EH (cell line): ENCODE measurements at places on chromosomes 5 and 9.

DNA sequence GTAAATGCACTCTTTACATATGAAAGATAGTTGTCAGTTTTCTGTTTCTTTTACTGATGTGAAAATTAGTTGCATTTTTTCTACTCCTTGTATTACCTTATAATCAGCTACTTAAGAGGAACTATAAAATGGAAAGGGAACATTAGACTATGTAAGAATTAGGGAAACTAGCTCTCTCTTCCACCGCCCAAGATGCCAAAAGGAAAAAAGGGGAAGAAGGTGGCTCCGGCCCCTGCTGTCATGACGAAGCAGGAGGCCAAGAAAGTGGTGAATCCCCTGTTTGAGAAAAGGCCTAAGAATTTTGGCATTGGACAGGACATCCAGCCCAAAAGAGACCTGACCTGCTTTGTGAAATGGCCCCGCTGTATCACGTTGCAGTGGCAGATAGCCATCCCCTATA lies 15.2 kb upstream of the HOMER1 start:
- DNase-seq: no peak

DNA sequence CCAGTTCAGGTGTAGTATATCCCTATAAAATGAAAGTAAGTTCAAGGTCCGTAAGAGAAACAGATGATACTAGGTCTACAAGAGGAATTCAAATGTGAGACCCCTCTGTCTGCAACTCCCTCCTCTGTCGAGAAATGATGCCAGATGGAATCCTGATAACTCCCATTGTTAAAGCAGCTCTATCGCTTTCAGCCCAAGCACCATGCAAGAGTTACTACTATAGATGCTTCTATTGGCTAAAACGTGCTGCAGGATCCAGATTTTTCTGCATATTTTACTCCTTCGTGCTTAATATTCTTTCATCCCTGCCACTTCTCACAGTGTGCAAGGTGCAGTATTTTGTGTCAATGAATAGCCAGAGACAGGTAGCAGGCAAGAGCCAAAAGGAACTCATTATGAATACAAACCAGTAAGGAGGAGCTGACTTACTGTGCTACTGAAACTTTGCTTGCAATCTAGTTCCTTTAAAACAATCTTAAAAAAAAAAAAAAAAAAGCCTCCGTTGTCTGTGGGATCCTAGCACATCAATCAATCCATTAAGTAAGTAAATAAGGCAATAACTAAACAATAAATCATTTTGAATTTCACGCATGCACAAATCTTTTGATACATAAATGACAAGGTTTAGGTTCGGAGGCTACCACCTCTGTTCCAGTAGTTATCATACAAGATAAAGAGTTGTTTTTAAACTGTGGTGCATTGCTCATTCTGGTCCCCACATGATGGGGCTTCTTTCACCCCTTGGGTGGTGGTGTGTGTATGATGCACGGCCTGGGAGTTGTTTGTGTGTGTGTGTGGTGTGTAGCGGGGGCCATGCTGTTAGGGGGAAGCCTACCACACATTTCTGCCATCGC lies 151.1 kb upstream of the MPDZ start:
- no peak for DNase-seq

DNA sequence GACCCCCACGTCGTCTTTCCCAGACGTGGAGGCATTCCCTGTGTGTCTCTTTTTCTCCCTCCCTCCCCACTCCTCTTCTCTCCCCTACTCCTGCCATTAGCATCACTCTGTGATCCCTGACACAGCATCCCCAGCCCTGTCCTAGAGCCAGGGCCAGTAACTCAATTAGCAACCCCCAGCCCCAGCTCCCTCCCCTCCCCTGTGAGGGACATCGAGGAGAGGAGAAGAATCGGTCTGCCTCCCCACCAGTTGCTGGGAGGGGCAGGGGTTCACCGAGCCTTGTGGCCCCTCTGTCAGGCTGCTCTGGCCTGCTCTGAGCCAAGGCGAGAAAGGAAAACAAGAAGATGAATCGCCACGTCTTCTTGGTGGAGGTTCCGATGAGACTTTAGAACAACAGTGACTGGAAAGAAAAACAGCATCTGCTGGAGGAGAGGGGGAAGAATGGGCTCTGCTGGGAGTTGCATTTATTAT lies 123.1 kb downstream of the PAPPA start:
- no peak for DNase-seq

DNA sequence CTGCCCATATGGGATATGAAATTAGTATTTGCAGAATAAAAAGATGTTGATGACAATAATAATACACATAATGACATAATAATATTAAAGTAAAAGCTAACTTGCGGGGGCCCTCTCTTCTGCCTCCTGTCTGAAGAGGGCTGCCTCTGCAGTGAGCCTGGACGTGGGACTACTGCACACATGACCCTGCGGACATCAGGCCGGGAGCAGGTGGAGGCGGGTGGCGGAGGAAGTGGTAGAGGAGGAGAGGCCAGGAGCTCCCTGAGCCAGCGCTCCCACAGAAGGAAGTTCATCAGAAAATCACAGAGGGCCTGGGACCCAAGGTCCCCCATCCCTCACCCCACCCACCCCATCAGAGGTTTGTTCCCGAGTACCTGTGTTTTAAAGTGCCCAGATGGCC lies 60.5 kb downstream of the ROPN1L start:
- DNase-seq: no peak

DNA sequence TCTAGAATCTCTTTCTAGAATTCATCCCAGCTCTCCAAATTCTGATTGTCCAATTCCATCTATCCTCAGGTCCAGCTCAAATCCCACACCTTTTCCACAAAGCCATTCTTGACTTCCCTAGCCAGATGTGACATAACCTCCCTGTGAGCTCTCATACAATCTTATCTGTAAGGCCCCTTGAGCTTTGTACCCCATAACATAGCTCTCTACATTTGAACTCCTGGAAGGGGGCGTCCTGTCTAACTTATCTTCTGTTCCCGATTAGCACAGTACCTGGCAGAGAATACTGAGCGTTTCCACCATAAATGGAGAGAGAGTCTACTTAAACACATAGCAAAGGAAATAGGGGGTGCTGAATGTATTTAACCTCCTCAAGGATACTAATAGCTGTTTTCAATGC lies 251.6 kb upstream of the RGMB start:
- DNase-seq: no peak
